ENCODE measurements at places on chromosomes 7 and 10.

- no peak for DNase-seq
These were observed 60.7 kb upstream of the EXOC6 start for GRCh38 chr10:92787557-92788152.

DNA sequence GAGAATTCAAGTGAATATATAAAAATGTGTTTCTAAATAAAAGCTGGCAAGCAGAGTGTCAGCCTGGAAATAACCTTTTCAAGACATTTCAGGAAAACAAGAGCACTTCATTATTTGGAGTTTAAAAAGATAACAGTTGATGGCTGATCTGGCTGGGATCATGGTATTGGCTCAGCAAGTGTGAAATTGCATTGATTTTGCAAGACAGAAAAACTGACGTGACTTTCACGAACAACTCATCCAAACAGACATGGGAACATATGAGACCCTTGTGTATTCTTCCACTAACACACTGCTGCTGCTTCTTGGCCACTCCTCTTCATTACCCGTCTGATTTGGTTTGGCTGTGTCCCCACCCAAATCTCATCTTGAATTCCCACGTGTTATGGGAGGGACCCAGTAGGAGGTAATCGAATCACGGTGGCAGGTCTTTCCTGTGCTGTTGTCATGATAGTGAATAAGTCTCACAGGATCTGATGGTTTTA is 108.5 kb downstream of the RAB18 start:
- no peak for DNase-seq

GRCh38 chr10:25465582-25466372 is 291.0 kb downstream of the GPR158 start:
- DNase-seq, result no peak

- no peak for DNase-seq
These were observed 78.8 kb downstream of the RALA start for GRCh38 chr7:39702133-39702532.

DNA sequence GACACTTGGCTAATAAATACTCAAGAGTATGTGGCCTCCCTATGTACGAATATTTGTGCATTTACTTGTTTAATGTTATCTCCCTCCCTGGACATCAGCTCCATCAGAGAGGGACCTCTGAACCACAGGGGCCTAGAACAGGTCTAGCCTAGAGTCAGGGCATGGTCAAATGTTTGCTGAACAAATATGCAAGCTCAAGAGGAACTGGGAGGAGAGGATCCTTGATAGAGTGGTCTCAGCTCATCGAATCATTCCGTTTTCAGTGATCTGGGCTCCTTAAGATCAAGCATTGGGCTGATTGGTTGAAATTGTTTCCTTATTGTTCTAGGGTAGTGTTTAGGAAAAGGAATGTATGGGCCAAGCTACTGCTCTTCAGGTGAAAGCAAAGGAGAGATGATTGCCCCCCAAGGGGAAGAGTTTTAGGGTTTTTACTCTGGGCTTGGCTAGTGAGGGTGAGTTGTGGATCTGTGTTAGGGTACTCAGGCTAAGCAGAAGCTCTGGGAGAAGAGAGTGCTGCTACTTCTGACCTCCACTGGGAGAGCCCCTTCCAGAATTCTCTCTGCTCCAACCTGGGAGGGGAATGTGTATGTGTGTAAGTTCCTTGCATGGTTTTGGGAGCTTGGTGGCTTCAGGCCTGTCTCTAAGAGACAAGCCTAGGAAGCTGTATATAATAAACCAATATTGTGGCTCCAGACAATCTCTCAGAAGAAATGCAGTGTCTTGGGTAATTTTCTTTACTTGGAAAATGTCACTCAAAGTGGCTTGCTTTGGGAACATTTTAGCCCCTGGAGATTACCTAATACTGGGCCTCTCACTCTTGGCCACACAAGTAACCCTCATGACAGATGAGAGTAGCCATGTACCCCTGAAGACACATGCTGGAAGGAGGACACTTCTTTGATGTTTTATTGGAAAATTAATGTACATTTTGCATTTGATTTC is 110.0 kb downstream of the EMX2 start:
- no peak for DNase-seq

DNA sequence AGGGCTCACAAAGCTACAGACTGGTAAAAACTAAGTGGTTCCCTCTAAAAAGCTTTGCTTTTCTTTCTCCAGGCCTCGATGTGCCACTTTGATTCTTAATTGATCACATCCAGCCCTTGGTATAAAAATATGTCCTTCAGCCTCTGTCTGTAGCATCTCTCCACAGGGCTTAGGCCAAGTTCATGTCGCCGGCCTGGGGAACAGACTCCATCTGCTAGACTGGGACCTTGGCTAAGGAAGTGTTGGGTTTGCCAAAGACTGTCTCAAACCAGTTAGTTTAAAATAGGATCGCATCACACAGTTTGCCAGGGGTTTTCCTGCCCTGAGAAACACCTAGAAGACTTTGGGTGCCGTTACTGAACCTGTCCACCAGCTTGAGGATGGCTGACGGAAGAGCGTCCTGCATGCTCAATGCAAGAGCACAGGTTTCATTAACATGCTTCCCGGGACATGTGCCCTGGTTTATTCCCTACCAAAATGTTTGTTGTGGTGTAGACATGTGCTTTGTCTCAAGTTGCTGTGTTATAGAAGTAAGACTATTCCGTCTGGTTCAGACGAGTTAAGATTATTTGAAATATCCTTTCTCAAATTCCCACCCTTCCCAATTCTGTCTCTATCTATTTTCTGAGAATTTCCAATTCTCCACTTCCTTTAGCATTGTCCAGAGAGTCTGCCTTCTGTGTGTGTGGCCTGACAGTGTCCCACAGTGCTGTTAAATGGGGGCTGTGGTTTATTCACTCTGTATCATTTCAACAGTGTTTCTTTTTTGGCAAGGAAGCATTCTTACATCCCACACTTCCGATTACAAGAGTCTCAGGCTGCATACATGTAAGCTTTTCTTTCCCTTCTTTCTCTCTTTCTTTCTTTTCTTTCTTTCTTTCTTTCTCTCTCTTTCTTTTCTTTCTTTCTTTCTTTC is 334.7 kb downstream of the INHBA start:
- DNase-seq, result peak; percentile 9

GRCh38 chr7:105429746-105430612 is 41.3 kb upstream of the SRPK2 start:
- DNase-seq, result peak; percentile 68

GRCh38 chr10:130686689-130687300 is 550.6 kb downstream of the GLRX3 start:
- DNase-seq, result peak; percentile 63

DNA sequence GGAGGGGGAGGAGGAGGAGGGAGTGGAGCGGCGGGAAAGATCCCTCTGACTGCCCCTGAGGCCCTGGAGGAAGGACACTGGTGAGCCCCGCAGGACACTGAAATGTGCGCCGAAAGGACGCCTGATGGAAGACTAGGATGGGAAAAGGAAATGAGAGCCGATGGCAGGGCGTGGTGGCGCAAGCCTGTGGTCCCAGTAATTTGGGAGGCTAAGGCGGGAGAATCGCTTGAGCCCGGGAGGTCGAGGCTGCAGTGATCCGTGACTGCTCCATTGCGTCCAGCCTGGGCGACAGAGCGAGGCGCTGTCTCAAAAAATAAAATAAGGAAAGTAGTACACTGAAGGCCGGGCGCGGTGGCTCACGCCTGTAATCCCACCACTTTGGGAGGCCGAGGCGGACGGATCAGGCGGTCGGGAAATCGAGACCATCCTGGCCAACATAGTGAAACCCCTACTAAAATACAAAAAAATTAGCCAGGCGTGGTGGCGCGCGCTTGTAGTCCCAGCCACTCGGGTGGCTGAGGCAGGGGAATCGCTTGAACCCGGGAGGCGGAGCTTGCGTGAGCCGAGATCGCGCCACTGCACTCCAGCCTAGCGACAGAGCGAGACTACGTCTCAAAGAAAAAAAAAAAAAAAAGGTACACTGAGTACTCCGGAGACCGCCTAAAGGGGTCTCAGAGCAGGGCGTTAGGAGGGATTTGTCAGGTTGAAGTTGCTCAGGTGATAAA is 561 bp upstream of the HNRNPF start:
- no peak for DNase-seq

DNA sequence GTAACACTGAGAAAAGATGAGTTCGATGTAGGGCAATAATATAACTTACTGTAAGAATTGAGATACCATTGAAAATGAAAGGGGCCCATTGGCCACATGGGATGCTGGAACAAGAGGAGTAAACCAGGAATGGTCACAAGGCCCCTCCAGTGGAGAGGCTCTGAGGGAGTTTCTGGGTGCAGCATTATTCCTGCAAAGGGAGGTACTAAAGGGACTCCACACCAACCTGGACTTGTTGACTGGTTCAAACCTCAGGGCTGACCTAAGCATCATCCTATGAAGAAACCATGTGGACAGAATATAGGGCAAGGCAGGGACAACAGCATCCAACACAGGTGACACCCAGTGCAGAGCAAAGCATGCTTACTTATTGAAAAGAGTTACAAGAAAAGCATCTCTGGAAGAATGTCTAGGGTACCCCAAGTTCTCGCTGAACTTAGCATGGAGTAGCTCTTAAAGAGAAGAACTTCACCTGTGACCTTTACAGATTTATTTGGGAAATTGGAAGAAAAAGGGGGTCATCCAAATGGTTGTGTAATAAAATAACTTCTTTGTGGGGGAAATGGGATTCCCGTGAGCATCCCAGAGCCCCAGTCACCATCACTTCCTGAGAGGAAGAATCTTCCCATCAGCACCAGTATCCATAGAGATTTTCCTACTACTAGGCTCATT is 34.7 kb downstream of the PRSS2 start:
- DNase-seq, result no peak
